Breast epithelium (tissue), 4 donors: ENCODE measurements at places on chromosomes 5 and 9.

DNA sequence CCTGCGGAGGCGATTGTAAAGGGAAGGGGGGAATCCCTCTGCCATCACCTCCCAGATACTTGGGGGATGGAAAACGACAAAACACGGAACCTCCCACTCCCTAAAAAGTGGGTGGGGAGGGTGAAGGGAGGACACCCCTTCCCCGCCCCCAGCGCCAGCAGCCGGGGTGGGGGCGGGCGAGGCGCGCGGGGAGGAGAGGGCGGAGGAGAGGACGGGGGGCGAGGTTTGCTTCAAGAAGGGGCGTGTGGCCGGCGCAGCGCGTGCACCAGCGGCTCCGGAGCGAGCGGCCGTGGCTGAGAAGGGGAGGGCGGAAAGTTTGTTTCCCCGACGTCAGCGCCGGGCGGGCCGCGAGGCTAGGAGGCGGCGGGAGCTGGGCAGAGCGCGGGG is at the start of gene PRRX2:
TSS of gene PRRX2 (plus strand) at position 259 of the 387 bp plus-strand sequence. CDS start 221 bp downstream, outside the sequence.
- no peaks in the 10 kb centered on the region for H3K36me3 ChIP-seq
- no peaks in the 10 kb centered on the region for H3K27me3 ChIP-seq
- H3K4me3 ChIP-seq = peak within 1 kb of the TSS; percentile 80
- H3K27ac ChIP-seq = peak within 1 kb of the TSS; percentile 85
- DNase-seq = no peak
- H3K4me1 ChIP-seq = no peaks in the 10 kb centered on the region

- H3K27ac ChIP-seq = no peak overlapping the region
- H3K4me3 ChIP-seq = no peak overlapping the region
- no peak for DNase-seq
- H3K4me1 ChIP-seq = no peaks in the 10 kb centered on the region
Observed at GRCh38 chr5:60148366-60148765, 254.8 kb upstream of the PDE4D start.

DNA sequence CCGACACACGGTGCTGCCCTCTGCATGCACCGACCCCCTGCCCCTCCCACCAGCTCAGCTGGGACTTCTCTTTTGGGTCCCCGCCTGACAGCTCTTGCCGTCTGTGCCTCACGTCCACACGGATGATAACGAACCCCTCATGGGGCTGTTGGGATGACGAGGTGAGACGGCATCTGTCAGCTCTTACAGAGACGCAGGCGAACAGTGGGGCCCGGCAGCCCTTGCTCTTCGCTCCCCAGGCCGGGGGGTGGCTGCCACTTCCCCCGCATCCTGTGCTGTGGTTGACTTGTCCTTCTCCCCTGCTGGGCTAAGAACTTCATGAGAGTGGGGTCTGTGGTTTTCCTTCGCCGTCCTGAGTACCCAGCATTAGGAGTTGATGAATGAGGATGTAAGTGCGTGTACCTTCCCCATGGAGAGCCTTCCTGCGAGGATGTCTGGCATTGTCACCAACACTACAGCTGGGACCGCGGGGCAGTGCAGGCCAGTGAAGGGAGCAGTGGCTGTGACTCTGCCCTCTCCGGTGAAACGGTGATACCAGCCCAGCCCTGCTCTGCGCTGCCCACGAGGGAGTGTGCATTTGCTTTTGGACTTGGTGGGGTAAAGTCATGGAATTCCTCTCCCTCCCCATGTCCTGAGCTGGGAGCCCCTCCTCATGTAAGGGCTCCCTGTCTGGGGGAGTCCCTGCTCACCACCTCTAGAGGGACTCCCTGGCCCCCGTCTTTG is 23.2 kb downstream of the HK3 start:
- no peak overlapping the region for H3K4me3 ChIP-seq
- no peaks in the 10 kb centered on the region for H3K27me3 ChIP-seq
- H3K4me1 ChIP-seq = no peaks in the 10 kb centered on the region
- H3K27ac ChIP-seq = no peak overlapping the region
- no peak for DNase-seq
- no peaks in the 10 kb centered on the region for H3K36me3 ChIP-seq

- H3K4me3 ChIP-seq = no peak overlapping the region
- H3K27me3 ChIP-seq = no peaks in the 10 kb centered on the region
- H3K27ac ChIP-seq = no peak overlapping the region
- H3K36me3 ChIP-seq = no peaks in the 10 kb centered on the region
- DNase-seq = no peak
Observed at GRCh38 chr5:5154733-5155132, 14.6 kb downstream of the ADAMTS16 start.

DNA sequence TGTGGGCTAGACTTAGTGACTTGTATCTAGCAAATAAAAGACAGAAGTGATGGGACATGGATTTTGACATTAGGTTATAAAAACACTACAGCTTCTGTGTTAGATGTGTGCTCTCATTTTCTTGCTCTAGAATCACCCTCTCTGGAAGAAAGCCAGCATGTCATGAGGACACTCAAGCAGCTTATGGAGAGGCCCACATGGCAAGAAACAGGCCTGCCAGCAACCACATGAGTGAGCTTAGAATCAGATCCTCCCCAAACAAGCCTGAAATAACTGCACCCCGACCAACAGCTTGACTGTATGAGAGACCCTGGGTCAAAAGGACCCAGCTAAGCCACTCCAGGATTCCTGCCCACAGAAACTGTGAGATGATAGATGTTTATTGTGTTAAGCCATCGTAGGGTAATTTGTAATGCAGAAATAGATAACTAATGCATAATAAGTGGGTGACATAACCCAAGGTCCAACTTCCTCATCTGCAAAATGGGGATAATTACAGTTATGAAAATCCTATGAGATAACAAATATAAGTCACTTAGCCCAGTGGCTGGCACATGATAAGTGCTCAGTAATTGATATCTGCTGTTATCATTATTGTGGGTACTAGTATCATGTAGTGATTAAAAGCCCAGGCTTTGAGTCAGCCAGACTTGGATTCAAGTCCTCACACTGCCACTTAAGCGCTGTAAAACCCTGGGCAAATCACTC is 86.5 kb downstream of the KLHL3 start:
- H3K27ac ChIP-seq = peak overlapping the region; percentile 41
- no peak for DNase-seq
- no peaks in the 10 kb centered on the region for H3K4me1 ChIP-seq
- H3K36me3 ChIP-seq = no peaks in the 10 kb centered on the region
- no peak overlapping the region for H3K4me3 ChIP-seq

DNA sequence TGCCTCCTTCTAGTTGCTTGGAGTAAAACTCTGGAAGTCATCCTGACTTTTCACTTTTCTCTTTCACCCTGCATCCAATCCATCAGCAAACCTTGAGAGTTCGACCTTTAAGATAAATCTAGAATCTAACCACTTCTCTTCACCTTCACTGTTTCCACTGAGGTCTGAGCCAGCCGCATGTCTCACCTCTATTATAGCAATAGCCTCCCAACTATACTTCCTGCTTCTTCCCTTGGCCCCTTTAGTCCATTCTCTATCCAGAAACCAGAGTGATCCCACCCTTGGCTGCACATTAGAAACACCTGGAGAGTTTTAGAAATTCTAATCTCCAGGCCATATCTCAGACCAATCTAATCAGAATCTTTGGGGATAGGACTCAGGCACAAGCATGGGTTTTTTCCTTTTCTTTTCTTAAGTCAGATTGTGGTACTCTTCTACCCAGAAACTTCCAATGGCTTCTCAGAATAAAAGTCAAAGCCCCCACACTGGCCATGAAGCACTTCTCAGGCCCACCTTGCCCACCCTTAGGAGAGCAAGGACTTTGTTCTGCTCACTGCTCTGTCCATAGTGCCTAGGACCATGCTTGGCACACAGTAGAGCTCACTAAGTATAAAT is 33.1 kb downstream of the MFAP3 start:
- no peaks in the 10 kb centered on the region for H3K36me3 ChIP-seq
- H3K27ac ChIP-seq = no peak overlapping the region
- H3K4me1 ChIP-seq = peaks cover 2% of the 10 kb centered on the region
- H3K4me3 ChIP-seq = no peak overlapping the region
- no peaks in the 10 kb centered on the region for H3K27me3 ChIP-seq

- H3K27me3 ChIP-seq = no peaks in the 10 kb centered on the region
- H3K4me3 ChIP-seq = peak overlapping the region; percentile 5
- H3K27ac ChIP-seq = no peak overlapping the region
- DNase-seq = no peak
- H3K36me3 ChIP-seq = no peaks in the 10 kb centered on the region
Observed at GRCh38 chr5:4576908-4577307, 563.2 kb upstream of the ADAMTS16 start.

GRCh38 chr9:129213551-129213950 is 35.5 kb upstream of the IER5L start:
- no peak overlapping the region for H3K4me3 ChIP-seq
- no peak overlapping the region for H3K27ac ChIP-seq

DNA sequence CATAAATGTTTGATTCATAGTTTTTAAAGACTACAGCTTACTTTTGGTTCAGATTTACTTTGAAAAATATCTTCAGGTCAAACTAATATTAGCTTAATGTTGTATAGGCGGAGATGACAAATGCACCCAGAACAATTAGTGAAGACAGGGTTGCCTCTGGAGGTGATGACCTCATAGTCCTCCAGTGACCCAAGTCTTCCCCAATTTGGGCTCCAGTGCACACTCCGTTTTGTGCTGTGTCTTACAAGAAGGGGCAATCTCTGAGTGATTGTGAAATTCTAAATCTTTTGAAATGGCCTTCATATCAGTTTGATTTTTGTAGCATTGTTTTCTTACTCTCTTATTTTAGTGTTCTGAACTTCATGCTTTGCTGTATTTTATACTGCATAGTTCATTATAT is 57.6 kb downstream of the DENND4C start:
- H3K4me1 ChIP-seq = peaks cover 11% of the 10 kb centered on the region
- DNase-seq = no peak
- H3K4me3 ChIP-seq = no peak overlapping the region
- no peaks in the 10 kb centered on the region for H3K36me3 ChIP-seq
- H3K27me3 ChIP-seq = no peaks in the 10 kb centered on the region

- H3K36me3 ChIP-seq = no peaks in the 10 kb centered on the region
- no peaks in the 10 kb centered on the region for H3K4me1 ChIP-seq
- no peak for DNase-seq
Observed at GRCh38 chr9:100427366-100428263, 672 bp downstream of the MSANTD3 start.

- no peaks in the 10 kb centered on the region for H3K27me3 ChIP-seq
- peaks cover 10% of the 10 kb centered on the region for H3K4me1 ChIP-seq
- H3K36me3 ChIP-seq = no peaks in the 10 kb centered on the region
- DNase-seq = no peak
Observed at GRCh38 chr5:173777149-173777548, 111.0 kb upstream of the CPEB4 start.

GRCh38 chr5:170470275-170470674 is 33.5 kb upstream of the KCNIP1 start:
- H3K4me3 ChIP-seq = no peak overlapping the region
- no peaks in the 10 kb centered on the region for H3K27me3 ChIP-seq
- no peaks in the 10 kb centered on the region for H3K4me1 ChIP-seq
- no peaks in the 10 kb centered on the region for H3K36me3 ChIP-seq
- H3K27ac ChIP-seq = no peak overlapping the region

DNA sequence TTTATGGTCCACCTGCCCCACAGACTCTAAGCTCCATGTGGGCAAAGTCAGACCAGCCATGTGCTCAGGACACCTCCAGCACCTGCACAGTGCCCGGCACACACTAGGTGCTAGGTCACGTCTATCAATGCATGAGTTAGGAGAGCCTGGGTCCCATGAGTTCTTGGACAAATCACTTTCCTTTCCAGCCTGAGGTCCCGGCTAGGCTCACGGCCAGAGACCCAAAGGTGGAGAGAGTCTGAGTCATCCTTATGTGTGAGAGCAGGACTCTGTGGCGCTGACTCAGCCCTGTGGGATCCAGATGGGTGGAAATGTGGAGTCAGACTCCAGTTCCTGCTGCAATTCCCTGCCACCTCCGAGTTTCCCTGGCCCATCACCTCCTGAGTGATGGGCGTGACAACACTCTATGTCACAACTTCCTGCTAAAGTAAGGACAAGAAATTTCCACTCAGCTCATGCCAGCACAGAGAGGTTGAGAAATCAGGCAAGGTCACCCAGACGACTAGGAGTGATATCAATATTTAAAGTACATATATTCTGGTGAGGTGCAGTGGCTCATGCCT is 2.5 kb upstream of the ST6GALNAC4 start:
- H3K27ac ChIP-seq = peak overlapping the region; percentile 68
- H3K27me3 ChIP-seq = no peaks in the 10 kb centered on the region
- H3K4me3 ChIP-seq = no peak overlapping the region
- peak; percentile 88 for DNase-seq
- H3K4me1 ChIP-seq = peaks cover 6% of the 10 kb centered on the region

DNA sequence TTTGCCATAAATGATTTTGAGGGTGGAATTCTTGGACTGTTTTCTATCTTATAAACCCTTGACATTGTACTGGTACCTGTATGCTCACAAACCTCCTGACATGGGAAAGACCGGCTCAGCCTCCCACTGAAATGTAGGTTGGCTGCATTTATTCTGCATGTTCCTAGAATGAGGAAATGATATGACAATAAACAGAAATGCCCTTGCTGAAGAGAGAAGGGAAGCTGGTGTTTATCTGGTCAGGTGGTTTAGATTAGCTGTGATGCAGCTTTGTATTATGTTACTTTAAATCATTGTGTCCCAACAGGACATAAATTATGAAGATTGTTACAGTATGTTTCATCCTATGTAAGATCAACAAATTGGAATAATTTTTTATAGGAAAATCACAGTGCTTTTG is 23.1 kb upstream of the CATSPER3 start:
- H3K27ac ChIP-seq = no peak overlapping the region
- DNase-seq = no peak
- no peaks in the 10 kb centered on the region for H3K27me3 ChIP-seq
- H3K4me1 ChIP-seq = no peaks in the 10 kb centered on the region

GRCh38 chr5:108581026-108581425 is 166.7 kb upstream of the FER start:
- no peak overlapping the region for H3K4me3 ChIP-seq
- no peak overlapping the region for H3K27ac ChIP-seq
- DNase-seq = no peak
- peaks cover 4% of the 10 kb centered on the region for H3K27me3 ChIP-seq
- H3K4me1 ChIP-seq = no peaks in the 10 kb centered on the region
- H3K36me3 ChIP-seq = no peaks in the 10 kb centered on the region

- H3K36me3 ChIP-seq = no peaks in the 10 kb centered on the region
- H3K4me3 ChIP-seq = no peak overlapping the region
- no peak for DNase-seq
- no peak overlapping the region for H3K27ac ChIP-seq
- no peaks in the 10 kb centered on the region for H3K27me3 ChIP-seq
Observed at GRCh38 chr5:91937121-91937520, 554.0 kb upstream of the ARRDC3 start.

DNA sequence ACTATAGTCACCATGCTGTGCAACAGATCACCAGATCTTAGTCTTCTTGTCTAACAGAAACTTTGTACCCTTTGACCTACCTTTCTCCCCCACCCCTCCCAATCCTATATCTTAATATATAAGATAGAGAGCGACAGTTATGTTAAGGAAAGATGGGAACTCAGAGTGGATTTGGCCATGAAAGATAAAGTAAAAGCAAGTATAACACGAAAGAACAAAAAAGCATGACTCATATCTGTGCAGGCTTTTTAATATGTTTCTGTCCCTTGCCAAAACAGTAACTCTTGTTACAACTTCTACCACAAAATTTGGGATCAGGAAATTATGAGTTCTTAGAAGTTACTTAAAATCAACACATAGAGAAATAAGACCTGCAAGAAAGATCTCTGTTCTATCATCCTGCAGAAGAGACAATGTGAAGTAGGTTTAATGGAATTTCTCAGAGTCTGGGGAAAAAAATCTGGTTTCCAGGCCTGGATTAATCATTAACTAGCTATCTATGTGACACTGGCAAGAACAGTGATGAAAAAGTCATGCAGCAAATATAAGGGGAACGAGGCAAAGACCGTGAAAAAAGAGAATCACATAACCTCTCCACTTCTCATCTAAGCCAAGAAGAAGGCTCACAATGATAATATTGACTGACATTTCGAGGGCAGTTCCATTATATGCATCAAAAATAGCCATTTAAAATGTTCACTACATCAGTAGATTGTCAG is 18.6 kb downstream of the BAAT start:
- no peaks in the 10 kb centered on the region for H3K4me1 ChIP-seq
- H3K27ac ChIP-seq = no peak overlapping the region
- H3K4me3 ChIP-seq = no peak overlapping the region
- H3K36me3 ChIP-seq = no peaks in the 10 kb centered on the region
- no peak for DNase-seq
- H3K27me3 ChIP-seq = no peaks in the 10 kb centered on the region
